ENCODE measurements at places on chromosomes 12 and 14.

DNA sequence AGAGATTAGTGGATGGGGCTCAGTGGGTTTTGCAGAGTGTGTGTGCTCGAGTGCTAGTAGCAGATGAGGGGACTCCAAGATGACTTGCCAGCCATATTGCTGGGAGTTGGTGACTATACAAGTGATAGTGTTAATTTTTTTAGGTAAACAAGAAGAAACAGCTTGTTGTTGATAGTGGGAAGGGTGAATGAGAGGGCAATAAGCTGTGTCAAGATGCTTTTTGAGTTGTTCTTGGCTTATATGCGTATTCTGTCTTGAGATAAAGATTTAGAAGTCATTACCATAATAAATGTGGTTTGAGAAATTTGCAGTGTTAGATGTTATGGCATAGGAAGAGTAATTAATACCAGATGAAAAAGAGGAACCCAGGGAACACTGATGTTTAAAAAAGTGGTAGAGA is 75.3 kb downstream of the RCOR1 start:
- H3K27me3 ChIP-seq: no peaks in the 10 kb centered on the region
- no peak overlapping the region for H3K4me3 ChIP-seq
- no peaks in the 10 kb centered on the region for H3K4me1 ChIP-seq

GRCh38 chr12:66932126-66932525 is 253.2 kb upstream of the GRIP1 start:
- DNase-seq: no peak
- no peaks in the 10 kb centered on the region for H3K27me3 ChIP-seq
- no peaks in the 10 kb centered on the region for H3K36me3 ChIP-seq

- no peak overlapping the region for H3K4me3 ChIP-seq
- H3K36me3 ChIP-seq: no peaks in the 10 kb centered on the region
- H3K4me1 ChIP-seq: no peaks in the 10 kb centered on the region
- H3K27ac ChIP-seq: no peak overlapping the region
Measured at GRCh38 chr14:76908834-76909233, 82.6 kb downstream of the LRRC74A start.

DNA sequence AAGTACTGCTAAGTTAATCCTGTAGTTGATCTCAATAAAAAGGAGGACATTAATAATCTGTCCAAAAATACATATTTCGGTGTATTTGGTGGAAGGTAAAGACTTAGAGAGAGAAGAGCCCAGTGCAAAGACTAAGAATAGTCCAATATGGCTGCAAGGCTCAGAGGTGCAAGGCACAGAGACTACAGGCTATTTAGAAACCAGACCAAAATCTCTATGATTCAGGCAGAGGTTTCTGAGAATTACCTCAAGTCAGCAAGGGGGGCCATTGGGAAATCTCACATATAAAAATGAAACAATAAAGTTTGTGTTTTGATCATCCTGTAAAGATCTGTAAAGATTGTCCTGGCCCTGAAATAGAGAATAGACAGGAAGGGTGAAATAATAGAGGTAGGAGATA is 1173.0 kb downstream of the VRK1 start:
- no peak overlapping the region for H3K4me3 ChIP-seq
- peaks cover 5% of the 10 kb centered on the region for H3K4me1 ChIP-seq
- no peaks in the 10 kb centered on the region for H3K27me3 ChIP-seq
- no peak overlapping the region for H3K27ac ChIP-seq
- no peaks in the 10 kb centered on the region for H3K36me3 ChIP-seq

Data from endodermal cell (in vitro differentiated cells).